ENCODE measurements at places on chromosomes 4 and X.
A peak's percentile ranks its signal among the peaks of the same experiment; 100 is the strongest.

DNA sequence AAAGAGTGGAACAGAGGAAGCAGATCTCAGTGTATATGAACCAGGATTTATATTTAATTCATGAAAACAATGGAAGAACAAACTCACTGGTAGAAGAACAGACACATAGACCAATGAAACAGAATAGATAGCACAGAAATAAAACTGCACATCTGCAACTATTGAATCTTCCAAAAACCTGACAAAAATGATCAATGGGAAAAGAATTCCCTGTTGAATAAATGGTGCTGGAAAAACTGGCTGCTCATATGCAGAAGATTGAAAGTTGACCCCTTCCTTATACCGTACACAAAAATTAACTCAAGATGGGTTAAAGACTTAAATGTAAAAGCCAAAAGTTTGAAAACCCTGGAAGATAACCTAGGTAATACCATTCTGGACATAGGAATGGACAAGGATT, 391.0 kb downstream of the MAGEB5 start:
- DNase-seq = no peak

DNA sequence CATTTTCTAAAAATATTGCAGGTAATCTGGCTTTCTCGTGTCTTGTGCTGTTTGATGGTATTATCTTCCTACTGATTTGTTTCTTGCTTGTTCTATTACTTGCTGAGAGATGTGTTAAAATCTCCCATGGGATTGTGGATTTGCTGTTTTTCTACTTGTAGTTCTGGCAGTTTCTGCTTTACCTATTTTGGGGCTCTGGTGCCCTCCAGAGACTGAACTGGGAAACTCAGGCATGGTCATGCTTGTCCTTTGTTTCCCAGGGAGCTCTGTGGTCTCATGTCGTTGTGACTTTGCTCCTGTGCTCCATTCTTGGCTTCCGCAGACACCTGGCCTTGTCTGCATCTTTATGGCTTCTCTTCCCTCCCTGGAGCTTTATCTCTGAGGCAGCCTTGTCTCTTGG, 39.5 kb downstream of the NSD2 start:
- peak; percentile 69 for DNase-seq

DNA sequence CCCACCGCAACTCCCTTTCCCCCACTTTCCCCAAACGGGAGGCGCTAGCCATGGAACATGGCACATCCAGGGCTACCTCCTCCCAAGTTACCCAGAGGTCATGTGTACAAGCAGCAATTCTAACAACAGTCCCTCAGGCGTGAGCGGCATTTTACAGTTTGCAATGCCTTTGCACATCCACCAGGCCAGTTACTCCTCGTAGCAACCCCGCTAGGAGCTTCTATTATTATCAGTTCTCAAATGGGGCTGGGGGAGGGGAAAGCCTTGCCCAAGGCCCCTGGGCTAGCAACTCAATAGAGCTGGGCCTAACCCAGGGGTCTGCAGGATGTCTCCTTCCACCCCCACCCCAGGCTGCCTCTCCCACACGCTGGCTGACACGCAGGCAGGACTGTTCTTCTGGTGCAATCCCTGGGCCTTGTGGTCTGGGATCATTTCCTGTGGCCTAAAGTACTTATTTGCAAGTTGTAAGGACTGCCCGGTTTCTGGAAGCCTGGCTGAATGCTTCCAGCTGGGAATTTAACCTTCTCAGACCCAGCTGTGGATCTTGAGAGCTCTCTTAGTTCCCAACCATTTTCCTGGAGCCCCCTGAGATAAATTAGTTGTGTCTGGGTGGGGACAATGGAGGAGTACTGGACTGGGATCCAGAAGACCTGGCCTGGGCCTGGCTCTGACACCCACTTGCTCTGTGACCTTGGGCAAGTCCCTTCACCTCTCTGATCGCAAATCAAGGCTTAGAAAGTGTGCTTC, 27.7 kb downstream of the PJA1 start:
- peak; percentile 66 for DNase-seq

DNA sequence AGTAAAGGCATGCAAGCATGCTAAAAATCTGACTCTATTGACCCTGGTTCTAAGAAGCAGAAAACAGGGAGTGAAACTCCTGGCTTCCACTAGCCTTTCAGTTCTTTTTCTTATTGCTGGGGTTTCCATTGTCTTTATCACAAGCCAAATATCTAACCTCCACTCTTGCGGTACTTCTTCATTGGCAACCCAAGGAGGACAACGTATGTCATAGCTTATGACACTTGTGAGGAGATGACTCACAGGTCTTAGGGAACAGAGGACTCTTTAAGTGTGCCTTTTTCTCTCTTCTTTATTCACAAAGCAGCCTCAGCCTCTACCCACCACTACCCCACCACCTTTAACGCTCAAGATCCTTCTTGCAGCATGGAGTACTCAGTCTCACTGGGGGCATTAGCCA, 124.2 kb downstream of the GUCY2F start:
- DNase-seq = no peak

GRCh38 chr4:76562161-76562560, 127.1 kb downstream of the SHROOM3 start:
- peak; percentile 91 for DNase-seq

Data from fibroblast of skin of scalp (primary cell).